Fibroblast of skin of right quadriceps (primary cell): ENCODE measurements at places on chromosomes 13 and 19.

DNA sequence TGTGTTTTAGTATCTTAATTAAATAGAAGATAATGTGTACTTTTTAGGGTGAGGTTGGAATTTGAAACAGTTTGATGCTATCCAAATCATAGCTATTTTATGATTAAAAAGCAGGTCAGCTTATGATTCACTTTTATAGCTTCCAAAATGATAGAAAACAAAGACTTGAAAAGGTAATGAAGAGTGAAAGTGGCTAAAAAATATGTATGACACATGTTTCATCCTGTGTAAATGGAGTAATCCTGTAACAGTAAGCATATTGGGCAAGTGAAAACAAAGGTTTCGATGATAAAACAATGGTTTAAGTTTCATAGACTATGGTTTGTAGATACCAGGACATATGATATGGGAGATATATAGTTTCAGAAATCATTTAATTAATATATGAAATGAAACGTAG lies 456.2 kb downstream of the PCDH20 start:
- no peak for DNase-seq

GRCh38 chr13:83065108-83065507 lies 817.2 kb downstream of the SLITRK1 start:
- peak; percentile 60 for DNase-seq

DNA sequence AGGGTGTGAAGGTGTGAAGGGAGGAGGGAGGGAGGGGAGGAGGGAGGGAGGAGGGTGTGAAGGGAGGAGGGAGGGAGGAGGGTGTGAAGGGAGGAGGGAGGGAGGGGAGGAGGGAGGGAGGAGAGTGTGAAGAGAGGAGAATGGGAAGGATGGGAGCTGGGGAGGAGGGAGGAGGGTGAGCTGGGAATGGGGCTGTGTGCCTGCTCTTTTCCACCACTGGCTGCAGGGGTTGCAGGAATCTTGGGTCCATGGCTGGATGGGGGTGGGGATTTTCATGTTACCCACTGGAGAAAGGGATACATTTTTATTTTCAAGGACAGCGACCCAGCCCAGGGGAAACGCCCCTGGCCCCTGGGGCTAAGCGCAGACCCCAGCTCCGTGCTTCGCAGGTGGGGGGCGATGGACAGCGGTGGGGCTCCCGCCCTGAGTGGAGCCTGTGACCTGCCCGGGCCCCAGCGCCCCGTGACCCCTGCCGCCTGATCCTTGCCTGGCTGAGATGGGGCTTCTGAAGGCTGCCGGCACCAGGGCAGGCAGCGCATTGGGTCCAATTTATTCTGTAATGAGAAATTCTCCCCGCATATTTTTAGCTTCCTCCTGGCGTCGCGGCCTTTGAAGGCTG lies 3.0 kb upstream of the EFNA2 start:
- no peak for DNase-seq

DNA sequence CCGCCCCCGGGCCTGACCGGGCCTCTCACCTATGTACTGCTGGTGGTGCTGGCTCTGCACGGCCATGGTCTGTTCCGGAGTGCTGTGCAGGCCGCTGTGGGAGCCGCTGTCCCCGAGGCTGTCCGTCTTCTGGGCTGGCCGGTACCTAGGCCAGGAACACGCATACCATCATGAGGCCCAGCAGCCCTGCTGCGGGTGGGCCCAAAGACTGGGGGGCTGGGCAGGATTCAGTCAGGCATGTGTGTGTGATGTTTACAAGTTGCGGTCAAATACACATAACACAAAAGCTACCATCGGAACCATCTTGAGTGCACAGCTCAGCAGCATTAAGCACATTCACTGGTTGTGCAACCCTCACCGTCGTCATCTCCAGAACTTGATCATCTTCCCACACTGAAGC lies 32.2 kb upstream of the RANBP3 start:
- no peak for DNase-seq

- no peak for DNase-seq
These were observed 589.9 kb downstream of the PCDH9 start for GRCh38 chr13:66640231-66640630.

DNA sequence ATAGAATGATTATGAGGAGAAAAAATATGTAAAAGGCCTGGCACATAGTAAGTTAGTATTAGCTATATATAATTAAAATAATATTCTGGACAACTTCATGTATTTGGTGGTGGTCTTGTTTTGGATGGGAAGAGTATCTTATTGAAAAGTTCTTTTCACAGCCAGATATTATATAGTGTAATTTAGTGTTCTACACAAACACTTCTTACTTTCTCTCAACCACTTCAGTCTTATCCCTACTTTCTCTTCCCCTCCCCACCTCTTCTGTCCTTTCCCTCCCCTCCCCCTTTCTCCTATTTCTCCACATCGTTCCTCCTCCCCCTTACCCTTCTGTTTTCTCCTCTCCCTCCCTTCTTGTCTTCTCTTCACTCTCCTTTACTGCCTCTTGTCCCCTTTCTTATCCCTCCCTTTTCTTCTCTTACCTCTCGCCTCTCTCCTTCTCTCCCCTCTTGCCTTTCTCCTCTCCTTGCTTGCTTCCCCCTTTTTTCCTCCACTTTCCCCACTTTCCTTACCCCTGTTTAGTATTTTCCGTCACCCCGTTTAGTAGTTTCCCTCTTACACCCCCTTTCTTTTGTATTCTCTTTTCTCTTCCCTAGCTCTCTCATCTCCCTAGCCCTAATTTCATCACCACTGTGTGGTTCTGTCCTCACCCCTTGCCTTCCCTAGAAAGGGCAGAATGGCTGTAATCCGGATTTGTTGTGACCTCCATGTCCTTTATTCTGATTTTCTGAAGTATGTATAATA lies 107.2 kb upstream of the MLNR start:
- peak; percentile 3 for DNase-seq

DNA sequence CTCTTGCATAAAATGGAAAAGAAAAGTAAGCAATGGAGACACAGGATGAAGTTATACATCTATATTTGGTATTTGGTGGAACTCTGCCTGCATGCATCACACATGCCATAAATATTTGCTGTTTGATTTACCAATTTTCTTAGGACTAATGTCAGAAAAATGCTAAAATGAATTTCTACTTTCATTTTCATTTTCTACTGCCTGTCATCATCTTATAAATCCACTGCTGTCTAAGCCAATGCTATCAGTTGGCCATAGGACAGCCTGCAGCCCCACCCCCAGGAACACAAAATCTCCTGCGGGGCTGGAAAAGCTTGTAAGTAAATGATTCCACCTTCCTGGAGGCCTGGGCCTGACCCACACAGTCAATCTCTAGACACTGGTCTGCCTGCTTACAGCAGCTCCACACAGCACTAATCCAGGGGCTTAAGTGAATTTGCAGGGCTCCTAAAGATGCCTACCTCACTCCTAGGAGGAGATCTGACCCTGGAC lies 122.0 kb downstream of the ENOX1 start:
- DNase-seq: peak; percentile 90

- DNase-seq: no peak
These were observed 46.0 kb upstream of the ZNF681 start for GRCh38 chr19:23804676-23805075.

- no peak for DNase-seq
These were observed 58.1 kb downstream of the MCF2L start for GRCh38 chr13:113027095-113027494.

DNA sequence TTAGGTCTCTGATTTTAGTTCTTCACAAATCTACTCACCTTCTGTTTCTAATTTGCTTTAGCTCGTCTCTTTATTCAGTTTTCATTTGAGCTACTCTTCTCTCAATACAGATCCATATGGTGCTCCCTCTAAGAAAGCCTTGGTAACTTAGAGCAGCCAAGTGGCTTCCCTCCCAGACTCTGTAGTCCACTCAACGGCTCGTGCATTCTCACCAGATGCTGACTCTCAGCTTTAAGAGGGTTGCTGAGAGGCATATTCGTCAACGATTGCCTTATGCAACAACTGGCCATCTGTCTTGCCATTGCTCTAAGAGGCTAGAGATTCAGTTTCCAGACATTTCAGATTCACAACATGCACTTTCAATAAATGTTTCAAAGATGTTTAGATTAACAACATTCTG lies 785.8 kb upstream of the SLC10A2 start:
- no peak for DNase-seq

GRCh38 chr19:11456659-11457058 lies 21.2 kb downstream of the PRKCSH start:
- no peak for DNase-seq

DNA sequence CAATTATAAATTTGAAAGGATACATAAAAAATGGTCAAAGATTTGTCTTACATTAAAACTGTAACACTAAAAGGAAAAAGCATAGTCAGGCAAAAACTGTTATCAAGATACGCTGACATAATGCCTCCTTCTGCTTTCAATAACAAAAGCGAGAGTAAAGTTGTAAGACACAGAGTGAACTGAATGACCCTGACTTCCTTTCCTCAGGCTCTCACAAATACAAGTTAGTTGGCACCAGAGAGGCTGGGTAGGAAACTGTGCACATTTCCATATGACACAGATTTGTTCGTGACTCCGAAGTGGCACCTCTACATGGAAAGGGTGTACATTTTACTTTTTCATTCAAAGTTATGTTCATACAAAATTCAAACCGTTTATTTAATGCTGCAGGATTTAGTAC lies 15.4 kb downstream of the FGF14 start:
- no peak for DNase-seq

GRCh38 chr13:31908696-31909411 lies 122.7 kb upstream of the FRY start:
- DNase-seq: no peak

DNA sequence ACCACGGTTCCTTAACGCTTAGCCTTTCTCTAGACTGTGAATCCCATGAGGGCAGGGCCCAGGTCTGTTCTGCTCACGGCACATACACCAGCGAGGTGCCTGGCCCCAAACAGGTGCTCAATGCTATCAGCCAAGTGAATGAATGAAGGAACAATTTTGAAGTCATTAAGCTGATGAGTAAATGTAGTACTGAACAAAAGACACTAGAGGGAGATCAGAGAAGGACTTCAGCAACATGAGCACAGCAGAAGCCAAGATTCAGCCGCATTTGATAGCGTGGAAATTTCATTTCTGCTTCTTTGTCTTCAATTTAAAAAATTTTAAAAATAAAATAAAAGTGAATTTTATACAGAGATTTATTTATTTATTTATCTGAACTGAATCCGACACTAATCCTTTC lies 20.1 kb upstream of the MYO16 start:
- DNase-seq: peak; percentile 10

DNA sequence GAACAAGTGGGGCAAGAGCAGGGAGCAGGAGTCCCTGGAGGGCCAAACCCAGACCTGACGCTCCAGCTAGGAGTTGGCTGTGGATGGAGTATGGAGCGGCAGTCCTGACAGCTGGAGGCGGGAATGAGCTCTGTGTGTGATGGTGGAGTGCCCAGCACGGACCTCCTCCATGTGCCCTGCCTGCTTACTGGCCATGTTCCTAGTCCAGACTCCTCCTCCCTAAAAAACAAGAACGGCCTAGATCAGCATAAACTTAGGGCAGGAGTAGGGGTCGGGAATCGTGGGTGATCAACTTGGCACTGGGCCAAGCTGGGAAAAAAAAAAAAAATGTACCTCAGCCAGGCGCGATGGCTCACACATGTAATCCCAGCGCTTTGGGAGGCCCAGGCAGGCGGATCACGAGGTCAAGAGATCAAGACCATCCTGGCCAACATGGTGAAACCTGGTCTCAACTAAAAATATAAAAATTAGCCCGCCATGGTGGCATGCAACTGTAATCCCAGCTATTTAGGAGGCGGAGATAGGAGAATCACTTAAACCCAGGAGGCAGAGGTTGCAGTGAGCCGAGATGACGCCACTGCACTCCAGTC lies 29.5 kb downstream of the LTBP4 start:
- DNase-seq: no peak

- DNase-seq: no peak
These were observed 17.1 kb downstream of the PCCA start for GRCh38 chr13:100106005-100106404.

- DNase-seq: no peak
These were observed 14.5 kb upstream of the ISYNA1 start for GRCh38 chr19:18452386-18452785.

- no peak for DNase-seq
These were observed 321.0 kb downstream of the TBC1D4 start for GRCh38 chr13:75160984-75161383.

DNA sequence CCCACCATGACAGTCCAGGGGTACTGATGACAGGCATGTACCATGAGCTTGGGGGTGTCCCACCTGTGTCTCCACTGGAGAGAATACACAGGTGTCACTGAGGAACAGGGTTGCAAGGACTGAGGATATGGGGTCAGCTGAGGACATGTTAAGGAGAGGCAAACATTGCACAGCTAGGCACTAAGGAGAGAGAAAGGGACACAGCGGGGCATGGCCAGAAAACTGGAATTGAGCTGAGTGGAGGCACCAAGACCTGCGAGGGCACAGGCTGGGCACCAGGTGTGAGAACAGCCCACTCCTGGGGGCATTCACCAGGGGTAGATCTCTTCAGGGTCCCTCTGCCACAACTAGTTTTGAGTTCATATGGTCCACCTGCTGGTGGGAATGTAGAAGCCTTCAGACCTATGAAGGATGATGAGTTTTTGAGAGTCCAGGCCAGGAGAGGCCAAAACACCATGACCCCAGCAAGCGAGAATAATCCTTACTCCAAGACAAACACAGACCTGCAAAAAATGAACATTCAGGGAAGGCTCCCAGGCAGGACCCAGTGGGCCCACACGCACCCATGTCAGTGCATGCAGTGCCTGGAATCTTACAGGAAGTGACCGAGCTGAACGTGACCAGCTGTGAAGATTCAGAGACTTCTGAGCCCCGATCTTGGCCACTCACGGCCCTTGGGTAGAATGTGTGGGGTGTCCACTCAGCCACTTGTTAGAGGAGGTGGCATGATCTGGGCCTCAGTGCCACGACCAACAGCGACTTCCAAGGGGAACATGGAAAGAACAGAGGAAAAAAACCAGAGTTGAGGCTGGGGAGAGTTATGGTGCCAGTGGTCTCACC lies 1.4 kb upstream of the ZNF584 start:
- DNase-seq: no peak

- no peak for DNase-seq
These were observed 248.1 kb downstream of the HS6ST3 start for GRCh38 chr13:96338030-96338429.

- DNase-seq: peak; percentile 78
These were observed 383.1 kb upstream of the GPC6 start for GRCh38 chr13:92843549-92843948.

GRCh38 chr19:41297628-41298347 lies 12.2 kb upstream of the CCDC97 start:
- DNase-seq: no peak
